ENCODE measurements at places on chromosomes 1 and 21.

GRCh38 chr1:8718850-8719361 lies 98.5 kb downstream of the RERE start:
- no peak for DNase-seq

DNA sequence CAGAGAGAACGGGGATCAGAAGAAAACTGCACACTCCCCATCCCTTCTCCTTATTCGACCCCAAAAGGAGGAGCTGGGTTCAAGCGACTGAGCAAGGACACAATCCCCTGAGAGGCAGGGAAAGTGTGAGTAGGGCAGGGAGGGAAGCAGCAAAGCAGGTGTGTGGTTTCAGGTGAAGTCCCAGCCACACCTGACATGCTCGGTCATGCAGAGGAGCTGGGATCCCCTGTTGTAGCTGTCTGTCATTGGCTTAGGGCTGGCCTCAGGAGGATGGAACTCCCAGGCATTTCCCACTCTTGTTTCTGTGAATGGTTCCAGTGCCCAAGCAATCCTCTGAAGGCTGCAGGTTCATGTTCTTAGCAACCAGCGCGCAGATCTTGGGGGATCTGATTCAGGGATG lies 150.7 kb downstream of the DSCAM start:
- no peak for DNase-seq

GRCh38 chr21:34276711-34277425 lies 86.9 kb upstream of the KCNE2 start:
- DNase-seq, result no peak

- DNase-seq, result no peak
These were observed 23.9 kb downstream of the THAP3 start for GRCh38 chr1:6648556-6648955.

DNA sequence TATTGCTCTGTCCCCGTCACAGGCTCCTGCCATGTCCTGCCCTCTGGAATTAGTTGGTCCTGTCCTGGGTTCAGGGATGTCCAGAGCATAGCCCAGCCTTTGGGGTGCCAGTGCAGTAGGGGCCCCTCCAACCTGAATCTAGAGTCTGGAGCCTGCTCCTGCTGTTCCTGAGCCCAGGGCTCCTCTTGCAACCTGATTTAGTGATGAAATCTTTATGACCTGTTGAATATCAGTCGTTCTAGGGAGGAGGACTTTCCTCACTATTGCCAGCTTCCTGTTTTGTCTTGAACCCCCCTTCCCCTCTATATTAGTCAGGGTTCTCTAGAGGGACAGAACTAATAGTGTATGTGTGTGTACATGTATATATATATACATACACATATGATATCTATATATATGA lies 42.5 kb upstream of the STUM start:
- DNase-seq, result no peak

- DNase-seq, result no peak
These were observed 3.2 kb downstream of the SLAMF6 start for GRCh38 chr1:160519642-160520435.

- DNase-seq, result no peak
These were observed 93.7 kb downstream of the CTH start for GRCh38 chr1:70504821-70505193.

DNA sequence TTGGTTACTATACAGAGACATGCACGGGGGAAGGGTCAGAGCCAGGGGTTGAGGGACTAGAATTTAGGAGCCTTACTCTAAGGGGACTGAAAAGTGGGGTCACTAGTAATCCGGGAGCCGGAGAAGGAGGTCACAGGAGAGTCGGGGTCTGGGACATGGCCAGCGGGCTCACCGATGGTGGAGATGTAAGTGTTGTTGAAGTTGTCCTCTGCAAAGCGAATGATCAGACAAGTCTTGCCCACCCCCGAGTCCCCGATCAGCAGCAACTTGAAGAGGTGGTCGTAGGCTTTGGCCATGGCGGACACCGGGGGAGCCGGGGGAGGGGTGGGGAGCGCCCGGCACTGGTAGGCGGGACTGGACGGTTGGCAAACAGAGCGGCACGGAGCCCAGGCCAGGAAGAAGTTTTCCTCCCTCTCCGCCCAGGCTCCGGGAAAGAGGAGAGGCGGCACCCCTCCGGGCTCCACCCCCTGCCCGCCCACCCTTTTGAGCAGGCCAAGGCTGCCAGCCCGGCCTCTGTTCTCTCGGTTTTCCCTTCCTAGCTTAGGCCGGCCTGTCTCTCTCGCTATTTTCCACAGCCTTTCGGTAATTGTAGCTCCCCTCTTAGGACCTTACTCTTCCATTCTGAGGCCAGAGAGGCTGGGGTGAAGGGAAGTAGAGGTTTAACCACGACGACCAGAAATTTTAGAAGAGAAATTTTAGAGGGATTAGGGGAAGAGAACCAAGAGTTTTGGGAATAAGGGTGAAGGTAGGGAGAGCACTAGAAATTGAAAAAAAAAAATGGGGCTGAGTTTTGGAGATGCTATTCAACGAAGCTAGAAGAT lies at the start of gene RAB13:
Gene RAB13, minus strand, starts transcription at position 399 of the 821 bp plus-strand sequence. Its CDS starts 103 bp downstream, at position 296.
- DNase-seq, result no peak

DNA sequence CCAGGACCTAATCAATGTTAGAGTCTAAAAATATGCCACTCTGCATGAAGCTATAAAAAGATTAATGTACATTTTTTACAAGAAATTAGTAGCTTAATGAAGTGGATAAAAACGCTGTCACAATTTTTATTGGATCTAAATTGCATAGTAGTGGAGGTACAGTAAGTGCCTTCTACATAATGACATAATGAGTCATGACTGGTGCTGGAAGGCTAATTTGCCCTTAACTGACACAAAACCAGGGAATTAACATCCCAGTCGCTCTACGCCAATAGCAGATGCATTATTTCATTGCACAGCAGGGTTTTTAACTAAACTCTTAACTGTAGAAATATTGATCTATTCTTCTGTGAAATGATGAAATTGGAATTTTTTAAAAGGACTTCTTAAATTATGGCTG lies 33.3 kb downstream of the RRAGC start:
- peak; percentile 80 for DNase-seq

GRCh38 chr1:46687093-46687659 lies 15.5 kb downstream of the TEX38 start:
- no peak for DNase-seq

GRCh38 chr1:245045087-245045881 lies 109.5 kb upstream of the KIF26B start:
- no peak for DNase-seq

DNA sequence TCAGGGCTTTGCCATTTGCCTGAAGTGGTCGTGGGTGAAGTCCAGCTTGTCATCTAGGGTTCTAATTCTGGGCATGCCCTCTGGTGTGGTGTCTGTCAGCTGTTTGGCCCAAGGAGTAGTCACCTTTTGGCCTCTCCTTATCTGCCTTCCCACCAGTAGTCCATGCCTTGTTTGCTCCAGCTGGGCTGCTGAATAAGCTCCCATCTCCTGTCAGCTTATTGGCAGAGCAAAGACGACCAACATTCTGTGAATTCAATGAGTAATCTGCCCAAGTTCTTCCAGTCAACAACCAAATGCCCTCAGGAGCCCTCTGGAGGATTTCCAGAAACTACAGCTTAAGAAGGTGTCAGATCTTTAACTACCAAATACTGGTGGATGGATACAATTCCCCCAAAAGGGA lies 7.0 kb downstream of the BCAN start:
- no peak for DNase-seq

Data from NCI-H2107 (cell line).